NK-92 treated with Interleukin-12 subunit alpha and Interleukin-12 subunit beta, amount 100 ng/mL, for 24 hours (cell line): ENCODE measurements at places on chromosomes 12 and 14.

DNA sequence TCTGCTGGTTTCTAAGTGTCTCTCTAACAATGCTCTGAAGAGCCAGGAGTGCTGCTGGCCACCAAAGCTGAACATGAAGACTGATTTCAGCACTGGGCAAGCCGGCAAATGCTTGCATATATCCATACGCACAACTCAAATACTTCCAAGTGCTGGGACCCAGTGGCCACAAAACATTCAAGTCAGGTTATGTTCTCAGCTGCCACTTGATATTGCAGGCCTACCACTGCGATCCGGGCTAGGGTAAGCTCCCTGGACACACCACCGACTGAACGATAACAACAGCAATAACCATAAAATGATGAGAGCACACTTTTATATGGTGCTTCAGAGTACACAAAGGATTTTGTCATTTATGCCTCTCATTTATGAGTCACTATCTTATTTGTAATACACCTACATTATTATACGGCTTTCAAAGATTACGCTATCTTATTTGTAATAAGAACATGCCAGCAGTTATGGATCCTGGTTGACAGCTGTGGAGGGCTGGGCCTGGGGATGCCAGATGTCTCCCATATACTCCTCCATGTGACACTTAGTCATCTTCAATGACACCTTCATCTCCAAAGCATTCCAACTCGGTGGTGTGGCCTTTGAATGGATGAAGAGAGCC lies 35.5 kb downstream of the CRACR2A start:
- no peak for DNase-seq

DNA sequence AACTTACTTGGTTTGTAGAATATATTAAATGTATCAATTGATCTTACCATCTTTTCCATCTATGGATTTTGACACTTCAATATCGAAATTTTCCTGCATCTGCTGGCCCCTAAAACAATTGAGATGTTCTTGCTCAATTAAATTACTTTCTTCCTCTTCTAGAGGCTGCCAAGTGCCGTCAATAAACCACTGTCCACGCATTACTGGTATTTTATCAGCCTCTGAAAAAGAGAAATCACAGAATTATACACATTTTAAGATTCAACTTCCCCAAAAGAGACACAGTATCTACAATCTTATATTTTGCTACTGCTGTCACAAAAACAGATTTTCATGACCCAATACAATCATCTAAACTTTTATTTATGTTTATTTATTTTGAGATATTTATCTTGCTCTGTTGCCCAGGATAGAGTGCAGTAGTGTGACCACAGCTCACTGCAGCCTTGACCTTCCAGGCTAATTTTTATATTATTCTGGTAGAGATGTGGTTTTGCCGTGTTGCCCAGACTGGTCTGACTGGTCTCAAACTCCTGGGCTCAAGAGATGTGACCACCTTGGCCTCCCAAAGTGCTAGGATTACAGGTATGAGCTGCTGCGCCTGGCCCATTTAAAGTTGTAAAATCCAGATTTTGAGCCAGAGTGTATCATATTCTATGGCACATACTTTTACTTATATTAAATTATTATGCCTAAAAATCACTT lies 49.3 kb downstream of the DDHD1 start:
- no peak for DNase-seq

DNA sequence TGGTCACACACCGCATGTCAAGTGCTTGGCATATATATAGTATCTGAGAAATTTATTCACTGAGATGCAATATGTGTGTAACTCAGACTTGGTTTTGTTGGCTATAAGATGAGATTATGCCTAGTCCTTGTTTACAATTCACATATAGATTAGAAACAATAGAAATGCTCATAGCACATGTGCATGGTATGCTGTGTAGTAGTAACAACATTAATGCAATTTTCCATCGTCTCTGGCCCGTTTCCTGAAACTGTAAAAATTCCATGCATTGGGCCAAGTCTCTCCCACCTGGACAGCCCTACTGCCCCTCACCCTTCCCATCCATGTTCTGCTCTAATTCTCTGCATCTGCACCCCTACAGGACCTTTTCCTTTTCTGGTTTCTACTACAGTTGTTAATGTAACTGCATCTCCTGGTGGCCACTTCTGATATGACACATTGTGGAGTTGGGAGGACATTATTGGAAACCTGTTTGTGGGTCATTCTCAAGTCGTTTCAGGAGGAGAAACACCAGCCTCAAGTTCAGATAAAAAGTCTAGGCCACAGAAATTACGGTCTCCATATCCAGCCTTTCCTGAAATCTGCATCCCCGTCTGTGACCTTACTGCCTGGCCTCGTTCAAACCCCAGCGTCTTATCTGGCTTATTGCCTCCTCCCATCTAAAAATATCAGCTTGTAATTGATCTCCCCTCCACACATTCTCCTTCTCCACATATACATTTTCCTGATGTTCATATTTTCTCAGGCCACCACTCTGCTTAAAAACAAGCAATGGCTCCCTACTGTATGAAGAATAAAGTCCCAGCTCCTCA lies 37.5 kb downstream of the EMP1 start:
- DNase-seq, result no peak

GRCh38 chr14:24806061-24806678 lies 172.2 kb upstream of the GZMB start:
- peak; percentile 7 for DNase-seq

GRCh38 chr12:75289753-75290152 lies 40.4 kb downstream of the CAPS2 start:
- DNase-seq, result no peak

- DNase-seq, result no peak
Measured at GRCh38 chr14:39370415-39370814, 61.8 kb downstream of the FBXO33 start.

DNA sequence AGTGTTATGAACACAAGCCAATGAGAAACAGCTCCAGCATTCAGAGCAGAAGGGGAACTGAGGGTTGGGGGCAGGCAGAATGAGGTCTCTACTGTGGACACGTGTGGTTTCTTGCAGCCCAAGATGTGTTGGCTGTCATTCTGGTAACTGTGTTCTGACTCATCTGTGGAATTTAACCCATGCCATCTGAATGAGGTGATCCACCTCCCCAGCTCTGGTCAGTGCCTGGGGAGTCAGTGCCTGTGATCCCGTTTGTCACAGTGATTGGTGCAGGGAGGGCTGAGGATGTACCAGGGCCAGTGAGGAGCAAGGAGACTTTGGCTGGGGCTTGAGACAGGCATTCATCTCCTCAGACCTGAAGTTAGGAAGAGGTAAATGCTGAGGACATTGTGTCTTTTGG lies 216.8 kb downstream of the MSRB3 start:
- no peak for DNase-seq

DNA sequence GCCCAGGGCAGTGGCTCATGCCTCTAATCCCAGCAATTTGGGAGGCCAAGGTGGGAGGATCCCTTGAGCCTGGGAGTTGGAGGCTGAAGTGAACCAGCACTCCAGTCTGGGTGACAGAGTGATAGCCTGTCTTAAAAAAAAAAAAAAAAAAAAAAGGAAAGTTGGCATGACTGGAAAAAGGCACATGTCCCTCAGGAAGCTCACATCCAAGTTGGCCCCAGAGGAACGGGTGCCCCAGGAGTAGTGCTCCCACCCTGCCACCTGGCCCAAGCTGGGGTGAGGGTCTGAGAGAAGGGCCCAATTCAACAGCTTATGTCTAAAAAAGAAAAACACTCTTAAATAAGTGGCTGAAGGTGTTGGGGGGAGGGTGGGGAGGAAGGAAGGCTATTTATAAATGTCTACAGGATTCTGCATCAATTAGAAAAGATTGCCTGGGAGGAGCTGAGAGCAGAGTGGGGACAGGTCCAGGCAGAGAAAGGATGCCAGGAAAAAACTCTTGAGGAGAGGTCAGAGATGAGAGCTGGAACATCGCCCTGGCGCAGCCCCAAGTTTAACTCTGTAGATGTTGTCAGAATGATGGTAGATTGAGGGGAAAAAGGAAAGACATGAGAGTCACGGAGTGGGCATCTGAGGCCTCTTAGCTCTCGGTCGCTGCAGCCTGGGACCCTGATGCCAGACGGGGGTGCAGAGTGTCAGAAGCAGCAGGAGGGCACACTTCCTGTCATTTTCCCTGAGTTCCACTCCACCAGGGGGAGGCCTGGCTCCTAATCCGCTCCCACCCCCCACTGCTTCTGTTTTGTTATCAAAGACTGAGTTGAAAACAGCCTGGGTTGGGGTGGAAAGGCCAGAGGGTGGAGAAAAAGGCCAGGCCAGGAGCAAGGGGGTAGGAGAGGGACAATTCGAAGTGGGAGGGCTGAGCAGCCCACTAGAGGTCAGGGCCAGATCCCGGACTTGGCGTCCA lies 7.3 kb downstream of the SPRYD3 start:
- DNase-seq, result no peak

DNA sequence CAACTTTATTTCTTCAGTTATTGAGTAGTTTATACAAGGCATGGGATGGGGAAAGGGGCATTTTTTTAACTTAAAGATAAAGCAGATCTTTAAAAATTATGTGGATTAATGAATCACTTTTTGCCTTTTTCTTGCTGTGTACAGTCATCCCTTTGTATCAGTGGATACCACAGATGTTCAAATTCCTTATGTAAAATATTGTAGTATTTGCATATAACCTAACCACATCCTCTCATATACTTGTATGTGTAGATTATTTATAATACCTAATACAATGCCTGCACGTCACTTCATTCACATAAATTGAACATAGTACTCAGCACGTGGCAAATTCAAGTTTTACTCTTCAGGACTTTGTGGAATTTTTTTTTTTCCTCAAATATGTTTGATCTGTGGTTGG lies 66.5 kb upstream of the MON2 start:
- DNase-seq, result no peak

GRCh38 chr12:68291396-68292036 lies 38.1 kb upstream of the IL22 start:
- no peak for DNase-seq

GRCh38 chr12:112283546-112283945 lies 98.7 kb downstream of the HECTD4 start:
- no peak for DNase-seq

GRCh38 chr12:104501660-104502059 lies 44.9 kb downstream of the CHST11 start:
- DNase-seq, result no peak

DNA sequence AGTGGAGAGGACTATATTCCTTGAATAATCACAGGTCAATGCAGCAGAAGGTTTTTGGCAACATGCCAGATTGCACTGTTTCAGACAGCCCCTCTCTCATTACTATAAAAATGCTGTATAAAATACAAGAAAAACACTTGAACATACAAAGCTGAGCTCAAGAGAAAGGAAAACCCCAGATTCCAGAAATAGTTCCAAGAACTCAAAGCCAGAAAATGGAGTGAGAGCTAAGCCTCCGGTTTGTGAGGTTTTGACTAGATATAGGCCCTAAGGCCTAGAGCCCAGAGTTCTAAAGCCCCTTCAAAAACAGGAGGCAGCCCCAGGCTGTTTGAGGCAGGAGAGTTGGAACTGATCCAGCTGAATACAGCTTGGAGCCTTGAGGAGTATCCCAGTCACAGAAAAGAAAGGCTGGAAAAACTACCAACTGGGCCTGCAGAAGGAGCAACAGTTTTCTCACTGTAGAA lies 29.4 kb upstream of the ACTN1 start:
- DNase-seq, result no peak

DNA sequence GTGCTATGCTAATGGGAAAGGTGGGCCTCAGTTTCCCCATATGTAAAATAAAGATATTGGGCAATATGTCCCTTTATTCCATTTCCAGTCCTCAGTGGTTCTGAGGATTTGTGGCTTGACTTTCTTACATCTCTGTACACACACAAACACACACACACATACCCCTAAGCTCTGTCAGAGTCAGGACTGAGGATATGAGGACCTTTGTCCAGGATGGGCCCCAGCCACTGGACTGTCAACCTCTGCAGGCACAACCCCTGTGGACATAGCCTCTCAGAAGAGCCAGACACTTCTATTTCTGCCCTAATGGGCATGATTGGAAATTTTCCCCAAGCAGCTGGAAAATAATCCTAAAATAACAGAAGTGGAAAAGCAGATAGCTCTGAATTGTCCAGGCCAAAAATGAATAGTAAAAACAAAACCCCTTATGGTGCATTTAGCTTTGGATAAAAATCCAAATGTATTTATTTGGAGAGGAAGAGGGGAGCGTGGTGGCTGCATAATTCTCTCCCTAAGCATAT lies 50.2 kb downstream of the RIN3 start:
- no peak for DNase-seq

- no peak for DNase-seq
Measured at GRCh38 chr14:21256539-21257393, 12.5 kb downstream of the HNRNPC start.

DNA sequence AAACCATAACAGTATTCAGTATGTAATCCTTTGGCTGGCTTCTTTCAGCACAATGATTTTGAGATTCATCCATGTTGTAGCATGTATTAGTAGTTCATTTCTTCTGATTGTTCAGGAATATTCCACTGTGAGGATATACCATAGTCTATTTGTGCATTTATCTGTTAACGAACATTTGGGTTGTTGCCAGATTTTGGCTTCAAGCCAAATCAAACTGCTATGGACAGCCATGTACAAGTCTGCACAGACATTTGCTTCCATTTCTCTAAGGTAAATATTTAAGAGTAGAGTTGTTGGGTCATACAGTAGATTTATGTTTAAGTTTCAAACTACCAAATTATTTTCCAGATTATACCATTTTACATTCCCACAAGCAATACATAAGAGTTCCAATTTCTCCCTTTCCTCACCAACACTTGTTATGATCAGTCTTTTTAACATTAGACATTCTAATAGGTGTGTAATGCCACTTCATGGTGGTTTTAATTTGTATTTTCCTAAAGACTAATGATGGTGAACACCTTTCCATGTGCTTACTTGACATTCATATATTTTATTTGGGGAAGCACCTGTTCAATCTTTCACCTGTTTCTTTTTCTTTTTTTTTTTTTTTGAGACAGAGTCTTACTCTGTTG lies 56.6 kb downstream of the ZFYVE21 start:
- DNase-seq, result no peak

DNA sequence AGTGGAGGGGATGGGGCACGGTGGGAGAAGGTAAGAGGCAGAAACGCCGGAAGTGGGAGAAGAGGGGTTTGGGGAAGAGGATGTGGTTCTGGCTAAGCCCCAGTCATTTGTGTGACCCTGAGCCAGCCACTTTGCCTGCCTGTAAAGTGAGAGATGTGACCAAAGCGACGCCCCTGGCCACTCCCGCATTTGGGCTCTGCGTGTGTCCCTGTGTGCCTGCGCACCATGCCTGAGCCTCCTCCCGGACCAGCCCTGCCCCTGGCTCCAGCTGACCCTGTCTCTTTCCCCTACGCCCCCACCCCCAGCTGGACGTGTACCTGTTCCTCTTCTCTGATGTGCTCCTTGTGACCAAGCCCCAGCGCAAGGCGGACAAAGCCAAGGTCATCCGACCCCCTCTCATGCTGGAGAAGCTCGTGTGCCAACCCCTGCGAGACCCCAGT lies 8.0 kb downstream of the PLEKHG6 start:
- no peak for DNase-seq
